Mammary epithelial cell (primary cell): ENCODE measurements at places on chromosomes 11 and 22.
A peak's percentile ranks its signal among the peaks of the same experiment; 100 is the strongest.

GRCh38 chr22:27073601-27074425 is 416.4 kb downstream of the MIAT start:
- no peak for DNase-seq

DNA sequence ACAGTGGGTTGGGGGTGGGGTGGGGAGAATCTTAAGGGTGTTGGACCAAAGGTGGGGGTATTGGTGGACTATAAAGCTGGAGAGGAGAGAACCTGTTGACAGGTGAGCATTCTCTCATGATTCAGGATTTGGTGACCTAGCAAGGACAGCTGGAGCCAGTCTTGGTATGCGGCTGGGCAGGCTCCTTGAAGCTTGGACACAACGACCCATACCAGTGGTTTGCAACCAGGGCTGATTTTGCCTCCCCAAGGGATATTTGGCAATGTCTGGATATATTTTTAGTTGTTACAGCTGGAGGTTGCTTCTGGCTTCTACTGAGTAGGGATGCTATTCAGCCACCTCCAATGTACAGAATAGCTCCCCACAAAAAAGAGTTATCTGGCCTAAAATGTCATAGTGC is 5.6 kb downstream of the EXT2 start:
- no peak for DNase-seq

DNA sequence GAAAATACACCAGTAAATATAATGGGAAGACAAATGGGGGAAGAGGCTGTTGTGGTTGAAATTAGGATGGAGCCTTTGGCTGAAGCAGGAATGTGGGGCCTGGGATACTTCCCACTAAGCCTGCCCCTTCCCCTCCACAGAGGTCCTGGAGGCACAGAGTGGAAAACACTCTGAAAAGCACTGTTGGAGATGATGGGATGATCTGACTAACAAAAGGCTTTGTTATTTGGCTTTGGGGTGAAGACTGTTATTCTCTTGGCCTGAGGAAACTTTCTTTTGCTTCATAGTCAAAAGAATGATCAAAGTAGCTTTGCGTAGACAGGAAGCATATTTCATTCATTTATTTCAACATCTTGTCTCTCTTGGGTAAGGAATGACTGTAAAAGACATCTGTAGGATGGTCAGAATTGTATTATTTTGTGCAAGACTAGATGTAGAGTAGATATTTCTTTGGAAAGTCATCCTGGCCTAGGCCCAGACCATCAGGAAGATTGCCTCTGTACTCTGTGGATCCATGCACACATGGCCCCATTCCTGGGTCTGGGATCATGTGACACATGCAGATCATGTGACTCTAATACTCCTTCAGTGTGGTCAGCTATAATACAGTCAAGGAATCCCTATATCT is 111.4 kb downstream of the SPON1 start:
- DNase-seq, result peak; percentile 4

- DNase-seq, result no peak
Measured at GRCh38 chr22:31271026-31271425, 21.3 kb downstream of the PIK3IP1 start.

- no peak for DNase-seq
Measured at GRCh38 chr22:49928185-49928495, 9.7 kb downstream of the CRELD2 start.

DNA sequence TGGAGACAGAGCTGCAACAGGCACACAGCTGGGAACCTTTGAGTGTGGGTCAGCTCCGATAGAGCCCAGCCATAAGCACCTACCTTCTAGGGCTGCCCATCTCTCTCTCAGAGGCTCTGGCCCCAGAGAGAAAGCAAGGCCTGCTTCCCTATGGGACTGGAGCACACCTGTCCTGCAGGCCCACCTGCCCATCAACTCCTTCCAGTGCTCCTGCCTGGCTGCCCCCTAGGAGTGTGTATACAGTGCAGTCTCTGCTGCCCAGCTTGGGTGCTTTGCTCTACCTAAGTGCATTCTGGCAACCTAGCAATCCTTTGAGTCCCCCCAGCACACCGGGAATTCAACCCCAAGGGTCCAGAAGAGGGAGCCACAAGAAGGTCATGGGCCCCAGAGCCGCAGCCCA is 21.0 kb downstream of the OR8G5 start:
- DNase-seq, result no peak

GRCh38 chr22:44583854-44584253 is 85.8 kb upstream of the RTL6 start:
- DNase-seq, result no peak

DNA sequence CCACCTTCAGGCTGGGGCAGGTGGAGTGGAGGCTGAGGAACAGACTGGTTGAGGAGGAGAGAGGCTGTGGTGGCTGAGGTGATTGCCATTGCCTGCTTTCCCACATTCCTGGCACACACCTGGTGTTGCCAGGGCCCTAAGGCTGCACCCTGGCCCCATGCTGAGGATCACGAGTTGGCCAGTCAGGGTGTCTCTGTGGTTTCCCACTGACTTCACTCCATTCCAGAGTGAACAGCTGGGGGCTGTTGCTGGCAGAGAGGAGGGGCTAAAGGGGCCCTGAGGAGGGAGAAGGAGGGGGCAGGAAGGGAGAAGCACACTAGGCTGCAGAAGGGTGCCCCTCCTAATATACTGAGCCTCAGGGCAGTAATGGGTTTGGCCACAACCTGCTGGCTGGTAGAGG is 1.8 kb downstream of the TMEM86A start:
- DNase-seq, result peak; percentile 73

- DNase-seq, result no peak
Measured at GRCh38 chr22:32083814-32084213, 40.8 kb downstream of the SLC5A1 start.

GRCh38 chr22:28034760-28035401 is 115.8 kb upstream of the PITPNB start:
- no peak for DNase-seq

GRCh38 chr11:66488957-66489356 is 8.7 kb downstream of the DPP3 start:
- no peak for DNase-seq

GRCh38 chr11:123580557-123581275 is 73.7 kb downstream of the SCN3B start:
- DNase-seq, result peak; percentile 53

GRCh38 chr11:77384571-77384970 is 83.1 kb upstream of the GDPD4 start:
- no peak for DNase-seq

DNA sequence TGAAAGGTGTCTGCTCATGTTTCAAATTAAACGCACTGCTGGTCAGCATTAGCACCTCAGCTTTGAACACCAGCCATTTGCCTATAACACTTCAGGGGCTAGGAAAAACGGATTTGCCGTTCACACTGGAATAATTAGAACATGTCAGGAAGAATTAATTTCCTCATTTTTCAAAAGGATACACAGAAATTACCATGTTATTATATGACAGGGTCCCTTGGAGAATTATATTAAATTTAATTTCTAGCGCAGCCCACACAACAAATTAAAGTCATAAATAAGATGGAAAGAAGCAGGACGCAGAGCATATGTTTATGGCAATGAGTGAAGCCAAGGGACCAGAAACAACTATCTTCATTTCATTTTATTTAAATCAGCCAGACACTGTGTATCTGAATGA is 83.8 kb upstream of the SOX6 start:
- DNase-seq, result no peak

GRCh38 chr11:18314784-18315523 is 7.0 kb downstream of the HPS5 start:
- no peak for DNase-seq

DNA sequence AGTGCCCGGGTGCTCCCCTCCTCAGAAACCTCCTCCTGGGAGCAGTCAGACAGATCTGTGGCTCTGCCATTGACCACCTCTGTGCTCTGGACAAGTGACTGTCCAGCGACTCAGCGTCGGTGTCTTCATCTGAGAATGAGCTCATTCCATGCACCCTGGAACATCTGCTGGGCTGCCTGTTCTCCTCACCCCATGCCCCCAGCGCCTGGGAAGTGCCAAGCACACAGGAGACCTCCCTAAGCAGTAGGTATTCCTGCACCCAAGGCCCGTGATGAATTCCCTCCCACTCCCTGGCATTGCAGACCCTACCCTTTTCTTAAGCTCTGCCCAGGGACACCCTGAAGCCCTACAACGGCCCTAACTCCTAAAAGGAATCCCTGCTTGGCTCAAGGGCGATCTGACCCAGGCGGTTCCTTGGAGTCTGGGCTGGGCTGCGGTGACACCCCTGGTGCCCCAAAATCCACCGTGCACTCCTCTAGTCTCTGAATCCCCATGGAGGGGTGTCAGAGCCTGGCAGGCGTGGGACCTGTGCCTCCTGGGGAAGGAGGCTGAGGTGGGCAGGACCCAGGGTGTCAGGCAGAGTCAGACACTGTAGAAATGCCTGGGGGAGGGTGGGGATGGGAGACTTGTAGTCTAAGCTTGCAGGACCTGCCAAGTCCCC is 92.0 kb downstream of the CEP164 start:
- DNase-seq, result no peak

- peak; percentile 11 for DNase-seq
Measured at GRCh38 chr11:13776134-13776815, 107.8 kb downstream of the FAR1 start.

DNA sequence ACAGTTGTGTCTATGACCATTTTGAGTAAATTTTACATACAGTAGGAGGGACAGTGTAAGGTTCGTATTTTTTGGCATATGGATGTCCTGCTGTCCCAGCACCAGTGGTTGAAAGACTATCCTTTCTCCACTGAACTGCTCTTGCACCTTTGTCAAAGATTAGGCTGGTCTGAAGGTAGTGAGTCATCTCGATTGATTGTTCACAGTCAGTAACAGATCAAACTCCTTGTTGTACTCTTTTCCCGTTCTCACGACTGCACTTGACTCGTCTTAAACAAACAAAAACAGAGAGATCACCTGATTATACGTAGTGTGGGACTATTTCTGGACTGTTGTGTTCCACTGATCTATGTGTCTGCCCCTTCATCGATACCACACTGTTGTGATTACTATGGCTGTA is 77.1 kb downstream of the DGCR2 start:
- DNase-seq, result no peak

DNA sequence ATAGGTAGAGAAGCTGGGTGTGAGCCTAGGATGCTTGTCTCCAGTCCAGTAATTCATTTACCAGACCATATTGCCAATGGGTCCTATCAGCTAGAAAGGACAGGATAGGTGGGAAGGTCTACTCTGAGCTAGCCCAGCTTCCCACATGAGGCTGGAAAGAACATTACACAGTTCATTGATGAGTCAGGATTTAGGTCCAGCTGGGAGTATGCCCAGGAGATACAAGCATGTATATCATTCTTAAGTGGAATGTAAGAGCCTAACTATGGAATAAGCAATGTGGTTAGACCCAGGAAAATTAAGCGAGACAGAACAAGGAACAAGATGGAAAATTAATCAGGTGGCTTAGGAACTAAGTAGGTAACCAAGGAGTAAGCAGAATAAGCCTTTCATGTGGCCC is 59.0 kb upstream of the TBCEL start:
- peak; percentile 30 for DNase-seq

DNA sequence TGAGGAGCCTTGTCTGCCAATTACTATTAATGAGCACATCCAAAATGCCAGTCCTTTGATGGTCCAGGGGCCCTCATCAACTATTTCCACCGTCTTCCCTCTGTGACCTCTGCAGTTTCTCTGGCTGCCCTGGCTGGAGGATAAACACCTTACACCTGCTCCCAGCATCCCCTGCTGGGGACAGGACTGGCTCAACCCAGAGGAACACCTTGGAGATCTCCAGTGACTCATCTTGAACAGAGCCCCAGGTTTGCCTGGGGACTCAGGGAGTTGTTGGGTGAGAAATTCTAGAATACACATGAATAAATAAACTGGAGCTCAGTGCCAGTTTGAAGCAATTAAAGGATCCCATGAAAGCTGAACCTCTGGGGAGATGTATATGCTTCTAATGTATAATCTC is 24.0 kb upstream of the ELF5 start:
- DNase-seq, result peak; percentile 17

- no peak for DNase-seq
Measured at GRCh38 chr11:62842171-62842741, 2.9 kb upstream of the WDR74 start.

- DNase-seq, result no peak
Measured at GRCh38 chr11:130456286-130456685, 7.8 kb downstream of the ADAMTS15 start.

DNA sequence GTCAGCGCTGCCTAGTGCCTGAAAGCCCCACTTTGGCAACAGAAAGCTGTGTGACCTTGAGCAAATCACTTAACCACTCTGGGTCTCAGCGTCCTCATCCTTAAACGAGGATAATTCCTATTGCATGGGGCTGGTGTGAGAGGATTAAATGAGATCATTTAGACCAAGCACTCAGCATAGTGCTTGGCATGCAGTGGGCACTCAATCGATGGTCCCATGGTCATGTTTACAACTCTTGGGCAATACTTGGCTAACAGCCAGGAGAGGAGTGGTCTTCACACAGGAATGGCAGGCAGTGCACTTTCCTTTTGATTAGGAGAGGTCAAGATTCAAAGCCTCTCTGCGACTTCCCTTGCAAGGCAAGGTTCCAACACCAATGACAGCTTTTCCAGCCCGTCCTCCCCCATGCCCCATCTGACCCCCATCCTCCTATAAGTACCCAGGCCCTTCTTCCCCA is 14.1 kb downstream of the TNKS1BP1 start:
- DNase-seq, result no peak

GRCh38 chr11:78219493-78220217 is 30.9 kb downstream of the USP35 start:
- DNase-seq, result no peak

GRCh38 chr11:64337538-64338249 is 2.3 kb upstream of the CCDC88B start:
- no peak for DNase-seq

- no peak for DNase-seq
Measured at GRCh38 chr11:44658506-44658850, 68.3 kb upstream of the TSPAN18 start.

GRCh38 chr11:35170503-35170902 is 31.5 kb downstream of the CD44 start:
- DNase-seq, result no peak

- no peak for DNase-seq
Measured at GRCh38 chr22:46429325-46429853, 93.9 kb downstream of the TRMU start.

- DNase-seq, result no peak
Measured at GRCh38 chr11:111260811-111261210, 15.3 kb downstream of the POU2AF2 start.

DNA sequence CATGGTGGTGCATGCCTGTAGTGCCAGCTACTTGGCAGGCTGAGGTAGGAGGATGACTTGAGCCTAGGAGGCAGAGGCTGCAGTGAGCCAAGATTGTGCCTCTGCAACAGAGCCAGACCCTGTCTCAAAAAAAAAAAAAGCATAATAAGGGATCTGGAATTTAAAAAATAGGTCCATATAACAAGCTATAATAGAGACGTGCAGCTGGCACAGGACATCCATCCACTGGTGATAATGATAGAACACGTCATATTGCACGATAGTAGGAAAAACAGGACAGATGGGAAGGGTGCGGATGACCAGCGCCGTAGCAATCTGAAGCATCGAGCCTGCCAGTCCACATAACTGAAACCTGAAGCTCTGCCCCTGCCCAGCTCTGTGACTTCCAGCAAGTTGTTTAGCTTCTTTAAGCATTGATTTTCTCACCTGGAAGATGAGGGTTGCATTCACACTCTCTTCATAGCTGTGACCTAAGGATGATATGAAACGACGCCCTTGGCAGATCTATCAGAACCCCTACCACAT is 60.3 kb upstream of the PRODH start:
- DNase-seq, result no peak

- no peak for DNase-seq
Measured at GRCh38 chr11:78450866-78451265, 33.2 kb upstream of the GAB2 start.

GRCh38 chr11:30445056-30445455 is 122.2 kb downstream of the ARL14EP start:
- no peak for DNase-seq

- DNase-seq, result no peak
Measured at GRCh38 chr11:124791626-124792341, 8.4 kb downstream of the MSANTD2 start.
